Ovary (tissue), 10 donors: ENCODE measurements at places on chromosomes 12 and 14. TPM values are rescaled to one million over a fixed set of nuclear protein-coding genes. Genes with fewer than 3 reads are reported as not detected.

The REM2 gene
- total RNA-seq = 1.1 TPM

The SELPLG gene
- total RNA-seq = 2.5 TPM

The RAPGEF3 gene
- 102 TPM for total RNA-seq

The AJUBA gene
- total RNA-seq = 21.3 TPM

The NXPH4 gene
- not detected for total RNA-seq

The NPFF gene
- total RNA-seq = 1.1 TPM

The JDP2 gene
- total RNA-seq = 41.2 TPM

DNA sequence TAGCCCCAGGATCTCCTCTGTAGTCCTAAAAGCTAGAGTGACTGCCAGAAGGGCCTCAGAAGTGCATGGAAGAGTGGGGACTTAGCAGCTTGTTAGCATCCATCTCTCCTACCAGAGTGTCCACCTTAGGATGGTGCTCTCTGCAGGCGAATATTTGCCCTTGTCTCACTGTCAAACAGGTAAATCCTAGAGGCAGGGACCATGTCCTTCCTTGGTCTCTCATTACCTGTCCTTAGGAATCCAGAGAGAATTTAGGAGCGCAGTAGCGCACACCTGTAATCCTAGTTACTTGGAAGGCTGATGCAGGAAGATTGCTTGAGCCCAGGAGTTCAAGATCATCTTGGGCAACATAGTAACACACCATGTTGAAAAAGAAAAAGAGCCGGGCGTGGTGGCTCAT is 21.4 kb downstream of the AGAP2 start:
- no peak overlapping the region for H3K4me3 ChIP-seq
- no peaks in the 10 kb centered on the region for H3K4me1 ChIP-seq
- H3K27me3 ChIP-seq = no peaks in the 10 kb centered on the region

DNA sequence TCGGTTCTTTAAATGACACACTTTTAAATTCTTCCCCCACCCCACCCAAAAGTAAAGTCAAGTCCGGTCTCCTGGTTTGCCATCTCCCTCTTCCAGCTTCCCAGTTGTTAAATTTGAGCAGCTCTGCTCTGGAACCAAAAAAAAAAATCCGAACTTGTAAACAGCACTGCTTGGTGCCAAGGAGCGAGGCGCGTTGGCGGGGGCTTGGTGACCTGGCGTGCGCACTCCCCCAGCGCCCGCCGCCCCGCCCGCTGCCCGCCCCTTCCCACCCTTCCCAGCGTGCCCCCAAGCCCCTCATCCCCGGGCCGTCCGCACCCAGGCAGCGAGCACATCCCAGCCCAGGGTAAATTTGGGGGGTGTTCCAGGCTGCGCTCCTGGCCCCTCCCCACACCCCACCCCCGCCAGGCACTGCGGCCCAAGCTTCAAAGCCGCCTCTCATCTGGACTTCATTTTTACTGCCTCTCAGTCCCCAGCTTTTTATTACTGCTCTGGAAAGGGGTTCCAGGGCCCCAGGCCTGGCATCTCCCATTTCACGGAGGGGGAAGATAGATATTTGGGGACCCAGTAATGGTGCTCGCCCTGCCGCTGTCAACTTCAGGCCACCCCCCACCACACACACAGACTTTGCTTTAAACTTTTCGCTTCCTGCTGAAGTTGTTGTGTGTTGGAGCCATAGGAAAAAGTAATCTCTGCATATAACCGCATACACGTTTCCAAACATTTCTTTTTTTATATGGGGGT is 11.7 kb upstream of the ITGB7 start:
- no peaks in the 10 kb centered on the region for H3K36me3 ChIP-seq
- peak overlapping the region; percentile 79 for H3K4me3 ChIP-seq
- no peaks in the 10 kb centered on the region for H3K27me3 ChIP-seq

GRCh38 chr12:88431246-88431645 is 149.0 kb downstream of the KITLG start:
- no peak for DNase-seq
- no peak overlapping the region for H3K4me3 ChIP-seq
- no peaks in the 10 kb centered on the region for H3K36me3 ChIP-seq
- no peaks in the 10 kb centered on the region for H3K27me3 ChIP-seq
- H3K27ac ChIP-seq = no peak overlapping the region
- peaks cover 11% of the 10 kb centered on the region for H3K4me1 ChIP-seq

DNA sequence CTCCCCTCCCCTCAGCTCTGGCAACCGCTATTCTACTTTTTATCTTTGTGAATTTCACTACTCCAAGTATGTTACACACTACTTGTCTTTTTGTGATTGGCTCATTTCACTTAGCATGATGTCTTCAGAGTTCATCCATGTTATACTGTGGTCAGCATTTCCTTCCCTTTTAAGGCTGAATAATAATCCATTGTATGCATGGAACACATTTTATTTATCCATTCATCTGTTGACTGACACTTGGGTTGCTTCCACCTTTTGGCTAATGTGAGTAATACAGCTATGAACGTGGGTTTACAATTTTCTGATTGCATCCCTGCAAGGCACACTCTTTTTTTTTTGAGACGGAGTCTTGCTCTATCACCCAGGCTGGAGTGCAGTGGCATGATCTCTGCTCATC is 53.0 kb upstream of the FUT8 start:
- no peak overlapping the region for H3K4me3 ChIP-seq
- no peak for DNase-seq
- no peaks in the 10 kb centered on the region for H3K27me3 ChIP-seq
- H3K4me1 ChIP-seq = peaks cover 5% of the 10 kb centered on the region
- H3K36me3 ChIP-seq = no peaks in the 10 kb centered on the region

DNA sequence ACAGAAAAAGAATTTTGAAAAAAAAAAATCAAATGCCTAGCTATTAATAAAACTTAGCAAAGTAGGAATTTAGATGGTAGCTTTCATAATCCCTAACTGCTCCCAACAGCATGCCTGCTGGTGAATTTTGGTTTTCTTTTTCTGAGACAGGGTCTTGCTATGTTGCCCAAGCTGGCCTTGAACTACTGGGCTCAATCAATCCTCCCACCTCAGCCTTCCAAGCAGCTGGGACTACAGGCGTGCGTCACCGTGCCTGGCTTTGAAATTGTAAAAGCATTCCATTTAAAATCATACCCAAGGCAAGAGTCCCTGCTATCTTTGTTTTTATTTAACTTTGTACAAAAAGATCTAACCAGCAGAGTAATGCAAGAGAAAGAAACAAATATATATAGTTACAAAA is 20.7 kb downstream of the FBXO21 start:
- DNase-seq = peak; percentile 85
- no peaks in the 10 kb centered on the region for H3K27me3 ChIP-seq
- H3K4me1 ChIP-seq = no peaks in the 10 kb centered on the region
- H3K4me3 ChIP-seq = no peak overlapping the region

DNA sequence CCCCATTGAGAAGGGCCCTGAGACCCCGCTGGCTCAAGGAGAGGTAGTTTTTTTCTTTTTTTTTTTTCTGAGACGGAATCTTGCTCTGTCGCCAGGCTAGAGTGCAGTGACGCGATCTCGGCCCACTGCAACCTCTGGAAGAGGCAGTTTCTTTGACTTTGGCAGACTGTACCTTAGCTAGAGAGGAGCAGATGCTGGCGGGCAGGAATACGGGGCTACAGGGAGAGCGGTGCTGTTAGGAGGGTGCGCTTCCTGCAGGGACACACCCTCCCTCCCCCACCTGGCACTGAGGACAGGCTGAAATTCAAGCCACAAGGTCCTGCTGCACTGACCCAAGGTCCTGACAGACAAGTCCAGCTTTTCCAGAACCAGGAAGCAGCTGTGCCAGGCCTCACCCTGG is 32.2 kb upstream of the NUDT14 start:
- no peak for DNase-seq
- no peak overlapping the region for H3K27ac ChIP-seq

- peaks cover 1% of the 10 kb centered on the region for H3K4me1 ChIP-seq
- H3K4me3 ChIP-seq = no peak overlapping the region
- H3K27ac ChIP-seq = no peak overlapping the region
- no peaks in the 10 kb centered on the region for H3K27me3 ChIP-seq
Measured at GRCh38 chr12:24742378-24742777, 206.5 kb downstream of the BCAT1 start.

DNA sequence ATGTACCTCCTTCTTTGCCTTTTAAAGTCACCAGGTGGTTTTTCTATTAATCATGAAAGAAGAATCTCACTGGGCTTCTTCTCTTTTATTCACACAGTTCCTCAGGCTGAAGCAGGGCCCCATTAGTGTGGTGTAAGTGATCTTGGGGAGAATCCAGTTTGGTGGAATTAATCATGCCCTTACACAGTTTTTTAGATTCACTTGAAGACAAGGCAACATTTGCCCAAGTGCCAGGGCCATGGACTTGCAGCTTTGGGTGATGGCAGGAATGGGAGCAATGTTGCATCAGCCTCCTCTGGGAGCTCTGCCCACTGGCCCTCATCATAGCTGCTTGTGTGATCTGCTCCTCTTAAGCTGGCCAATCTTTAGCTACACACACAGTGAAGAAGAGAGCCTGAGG is 33.8 kb downstream of the KCNK10 start:
- no peak overlapping the region for H3K27ac ChIP-seq
- H3K36me3 ChIP-seq = no peaks in the 10 kb centered on the region
- no peaks in the 10 kb centered on the region for H3K27me3 ChIP-seq
- DNase-seq = no peak

GRCh38 chr12:52175371-52176350 is 16.2 kb downstream of the KRT80 start:
- no peak for DNase-seq
- no peaks in the 10 kb centered on the region for H3K36me3 ChIP-seq
- peaks cover 7% of the 10 kb centered on the region for H3K4me1 ChIP-seq
- no peaks in the 10 kb centered on the region for H3K27me3 ChIP-seq

- no peak for DNase-seq
- no peaks in the 10 kb centered on the region for H3K36me3 ChIP-seq
- no peaks in the 10 kb centered on the region for H3K27me3 ChIP-seq
- peak overlapping the region; percentile 81 for H3K4me3 ChIP-seq
- H3K27ac ChIP-seq = peak overlapping the region; percentile 99
- H3K4me1 ChIP-seq = no peaks in the 10 kb centered on the region
Measured at GRCh38 chr12:76085520-76085868, 1.0 kb upstream of the NAP1L1 start.

GRCh38 chr12:15644700-15645099 is 144.5 kb downstream of the EPS8 start:
- no peak overlapping the region for H3K27ac ChIP-seq
- H3K27me3 ChIP-seq = no peaks in the 10 kb centered on the region
- peaks cover 3% of the 10 kb centered on the region for H3K4me1 ChIP-seq
- H3K4me3 ChIP-seq = no peak overlapping the region
- DNase-seq = no peak
